ENCODE measurements at places on chromosomes 13 and 19. TPM values are rescaled to one million over a fixed set of nuclear protein-coding genes. Genes with fewer than 3 reads are reported as not detected.

RNF225 gene
- total RNA-seq, result 2.1 TPM

NXNL1 gene
- not detected for total RNA-seq

ERICH6B gene
- not detected for total RNA-seq

RFPL4A gene
- not detected for total RNA-seq

GRCh38 chr13:91297503-91297902, 50.0 kb upstream of the MIR17HG start:
- H3K27me3 ChIP-seq, result no peaks in the 10 kb centered on the region
- no peaks in the 10 kb centered on the region for H3K4me1 ChIP-seq
- no peak overlapping the region for H3K4me3 ChIP-seq
- no peak for DNase-seq
- no peaks in the 10 kb centered on the region for H3K36me3 ChIP-seq

DNA sequence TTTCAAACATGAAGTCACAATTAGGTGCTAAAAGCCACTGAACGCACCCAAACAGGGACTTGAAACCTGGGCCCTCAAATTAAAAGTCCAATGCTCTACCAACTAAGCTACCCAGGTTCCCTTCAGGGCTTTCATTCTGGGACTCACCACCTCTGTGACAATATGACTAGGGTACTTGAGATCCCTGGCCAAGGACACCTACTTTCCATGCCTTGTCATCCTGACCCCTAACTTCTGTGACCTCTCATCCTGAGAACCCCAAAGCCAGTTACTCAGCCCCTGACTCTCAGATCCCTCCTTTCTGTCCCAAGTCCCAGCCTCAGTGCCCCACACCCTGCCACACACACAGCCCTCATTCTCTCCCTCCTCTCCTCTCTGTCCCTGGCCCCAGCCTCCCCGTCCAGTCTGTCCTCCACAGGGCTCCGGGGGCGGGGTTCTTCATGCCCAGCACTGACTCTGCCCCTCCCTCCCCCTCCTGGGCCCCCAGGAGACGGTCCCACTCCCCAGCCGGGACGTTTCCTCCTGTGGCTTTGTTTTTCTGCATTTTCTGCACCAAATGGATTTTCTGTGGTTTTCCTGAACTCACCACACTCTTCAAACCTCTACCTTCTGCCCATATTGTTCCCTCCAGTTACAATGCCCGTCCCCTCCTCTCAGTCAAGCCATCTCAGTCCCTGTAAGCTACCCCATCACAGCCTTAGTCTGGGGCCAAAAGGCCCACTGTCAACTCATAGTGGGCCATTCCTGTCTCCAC, 7.0 kb downstream of the RCN3 start:
- no peak overlapping the region for H3K27ac ChIP-seq
- DNase-seq, result no peak
- no peaks in the 10 kb centered on the region for H3K4me1 ChIP-seq
- peaks cover 21% of the 10 kb centered on the region for H3K36me3 ChIP-seq

GRCh38 chr19:45881082-45881908, 4.6 kb downstream of the IRF2BP1 start:
- H3K27me3 ChIP-seq, result no peaks in the 10 kb centered on the region
- peaks cover 2% of the 10 kb centered on the region for H3K4me1 ChIP-seq
- 0 out of 2 replicates have a peak, but pooled peaks cover 2% of the 10 kb centered on the region for H3K36me3 ChIP-seq
